ENCODE measurements at places on chromosomes 12 and 14. TPM values are rescaled to one million over a fixed set of nuclear protein-coding genes. Genes with fewer than 3 reads are reported as not detected.

DNA sequence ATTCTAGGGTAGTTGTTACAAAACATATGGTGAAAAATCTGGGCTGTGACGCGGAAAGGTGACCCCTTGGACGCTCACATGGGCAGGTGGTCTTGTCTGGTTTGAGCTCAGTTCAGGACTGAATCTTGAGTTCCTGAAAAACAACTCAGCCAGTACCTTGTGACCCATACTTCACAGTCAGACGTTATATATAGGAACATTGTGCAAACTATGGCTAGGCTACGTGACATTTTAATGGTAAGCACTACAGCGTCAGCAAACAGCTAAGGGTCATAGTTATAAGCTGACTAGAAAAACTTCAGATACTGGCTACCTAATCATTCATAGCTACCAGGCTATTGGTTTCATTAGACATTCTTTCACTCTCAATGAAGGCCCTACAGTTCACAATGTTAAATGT, 14.8 kb upstream of the EDDM3A start:
- DNase-seq: no peak

DNA sequence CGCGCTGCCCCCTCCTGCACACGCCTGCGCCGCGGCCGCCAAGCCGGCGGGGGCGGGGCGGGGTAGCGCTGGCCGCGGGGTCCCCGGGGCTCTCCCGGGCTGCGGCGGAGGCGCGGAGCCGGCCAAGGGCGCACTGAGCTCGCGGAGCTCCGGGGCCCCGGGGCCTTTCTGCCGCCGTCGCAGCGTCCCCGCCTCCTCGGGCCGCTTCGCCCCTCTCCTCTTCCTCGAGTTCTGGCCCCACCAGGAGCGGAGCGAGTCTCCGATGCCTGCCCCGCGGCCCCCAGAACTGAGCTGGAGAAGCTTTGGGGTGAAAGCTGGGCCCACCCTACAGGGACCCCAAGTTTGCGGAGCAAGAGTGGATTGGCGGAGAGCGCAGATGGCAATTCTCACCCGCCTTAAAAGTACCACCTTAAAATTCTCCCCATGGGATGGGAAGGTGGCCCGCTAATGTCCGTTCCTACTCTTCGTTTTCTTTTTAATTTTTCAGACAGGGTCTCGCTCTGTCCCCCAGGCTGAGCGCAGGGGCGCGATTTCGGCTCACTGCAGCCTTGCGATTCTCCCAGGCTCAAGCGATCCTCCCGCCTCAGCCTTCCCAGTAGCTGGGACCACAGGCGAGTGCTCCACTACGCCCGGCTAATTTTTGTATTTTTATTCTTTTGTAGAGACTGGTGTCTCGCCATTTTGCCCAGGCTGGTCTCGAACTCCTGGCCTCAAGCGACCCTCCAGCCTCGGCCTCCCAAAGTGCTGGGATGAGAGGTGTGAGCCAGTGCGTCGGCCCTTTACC, 129.6 kb downstream of the NDUFA12 start:
- no peak for DNase-seq

FLRT2 gene
- 0.03 TPM for total RNA-seq

- no peak for DNase-seq
These were observed 24.4 kb upstream of the CDK17 start for GRCh38 chr12:96424601-96425000.

GRCh38 chr14:84492685-84493084, 1037.3 kb upstream of the FLRT2 start:
- no peak for DNase-seq

DNM1L gene
- total RNA-seq: 75.5 TPM

- no peak for DNase-seq
These were observed 32.0 kb downstream of the LRIG3 start for GRCh38 chr12:58888131-58888783.

GRCh38 chr12:128474916-128475315, 207.9 kb downstream of the TMEM132C start:
- no peak for DNase-seq

- DNase-seq: no peak
These were observed 618 bp upstream of the PGAM5 start for GRCh38 chr12:132710043-132710404.

- DNase-seq: peak; percentile 57
These were observed 380.2 kb downstream of the NAV3 start for GRCh38 chr12:78210894-78211302.

GRCh38 chr12:22014783-22015144, 31.3 kb upstream of the CMAS start:
- DNase-seq: no peak

RAD9B gene
- total RNA-seq: 0.40 TPM

SNX6 gene
- 192 TPM for total RNA-seq

MYH7 gene
- not detected for total RNA-seq

FSCB gene
- not detected for total RNA-seq

GRCh38 chr14:102317564-102318248, 1.8 kb upstream of the ZNF839 start:
- DNase-seq: no peak

DNA sequence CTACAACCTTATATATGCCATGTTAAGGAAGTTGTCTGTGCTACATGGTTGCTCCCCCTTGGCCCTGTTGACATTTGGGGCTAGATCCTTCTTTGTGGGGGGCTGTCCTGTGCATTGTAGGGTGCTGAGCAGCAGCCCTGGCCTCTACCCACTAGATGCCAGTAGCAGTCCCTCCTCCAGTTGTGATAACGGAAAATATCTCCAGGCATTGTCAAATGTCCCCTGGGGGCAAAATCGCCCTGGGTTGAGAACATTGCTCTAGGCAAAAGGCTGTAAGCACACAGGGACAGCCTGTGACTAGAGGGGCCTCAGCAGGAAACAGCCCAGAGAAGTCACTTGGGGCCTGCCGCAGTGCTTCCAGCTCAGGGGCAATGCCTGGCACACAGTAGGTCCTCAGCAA, 1100.3 kb downstream of the BCL11B start:
- DNase-seq: no peak

DNA sequence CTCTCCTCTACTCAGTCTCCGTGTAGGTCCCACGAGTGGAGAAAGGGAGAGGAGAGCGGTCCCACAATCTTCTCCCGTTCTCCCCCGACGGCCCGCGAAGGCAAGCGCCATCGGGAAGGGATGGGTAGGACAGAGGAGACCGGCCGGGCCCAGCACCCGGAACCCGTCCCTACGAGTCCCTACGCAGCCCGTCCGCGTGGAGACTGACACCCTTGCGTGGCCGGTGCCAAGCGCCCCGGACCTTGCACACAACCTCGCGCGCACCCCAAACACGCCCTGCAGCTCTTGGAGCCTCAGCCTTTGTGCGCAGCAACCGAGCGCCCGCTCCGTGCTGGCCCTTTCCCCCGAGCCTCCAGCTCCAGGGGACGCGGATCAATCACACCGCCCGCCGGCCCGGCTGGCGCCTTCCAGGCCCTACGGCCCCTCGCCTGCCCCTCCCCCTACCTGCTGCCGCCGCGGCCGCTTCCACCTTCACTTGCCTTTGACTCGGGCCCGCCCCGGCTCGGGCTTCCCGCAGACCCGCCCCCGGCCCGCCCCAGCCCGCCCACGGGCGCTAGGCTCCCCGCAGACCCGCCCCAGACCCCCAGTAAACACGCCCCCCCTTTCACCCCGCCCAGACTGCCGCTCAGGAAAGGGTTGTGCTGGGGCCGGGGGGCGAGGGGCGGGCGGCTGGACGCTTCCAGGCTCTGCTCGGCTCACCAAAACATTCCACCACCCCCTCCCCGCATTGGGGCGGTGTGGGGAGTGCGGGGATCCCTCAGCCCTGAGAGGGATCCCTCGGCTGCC, at the start of gene NDRG2:
Gene NDRG2, minus strand, starts transcription at position 477 of the 786 bp plus-strand sequence. CDS start 1,746 bp downstream, outside the sequence.
- DNase-seq: peak; percentile 70

- no peak for DNase-seq
These were observed 154.9 kb upstream of the PZP start for GRCh38 chr12:9363145-9363544.

CLEC4E gene
- not detected for total RNA-seq

- DNase-seq: peak; percentile 17
These were observed 584 bp downstream of the ACVR1B start for GRCh38 chr12:51951843-51952722.

- peak; percentile 51 for DNase-seq
These were observed 17.5 kb downstream of the CBX5 start for GRCh38 chr12:54262403-54262925.

DNA sequence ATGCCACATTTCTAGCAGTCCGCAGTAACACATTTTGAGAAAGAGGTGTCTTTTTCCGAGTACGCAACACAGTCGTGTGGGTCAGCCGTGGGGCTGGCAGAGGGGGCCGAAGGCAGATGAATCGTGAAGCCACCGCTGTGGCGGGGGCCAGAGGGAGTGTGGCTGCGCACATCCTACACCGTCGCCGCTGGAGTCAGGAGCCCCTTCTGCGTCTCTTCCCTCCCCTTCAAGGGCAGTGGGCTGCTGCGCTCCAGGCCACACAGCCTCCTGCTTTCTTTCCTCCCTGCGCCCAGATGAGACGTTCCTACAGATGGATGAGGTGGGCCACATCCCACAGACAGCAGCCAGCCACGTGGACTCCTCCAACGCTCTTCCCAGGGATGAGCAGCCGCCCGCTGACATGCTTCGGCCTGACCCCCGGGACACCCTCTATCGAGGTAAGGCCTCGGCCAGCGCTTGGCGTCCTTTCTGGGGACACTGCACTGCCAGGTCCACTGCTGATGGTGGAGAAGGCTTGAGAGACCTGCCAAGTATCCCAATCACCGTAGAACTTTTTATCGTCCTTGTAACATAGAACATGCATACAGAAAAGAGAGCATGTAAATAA, 89.8 kb downstream of the B4GALNT3 start:
- DNase-seq: no peak

DNA sequence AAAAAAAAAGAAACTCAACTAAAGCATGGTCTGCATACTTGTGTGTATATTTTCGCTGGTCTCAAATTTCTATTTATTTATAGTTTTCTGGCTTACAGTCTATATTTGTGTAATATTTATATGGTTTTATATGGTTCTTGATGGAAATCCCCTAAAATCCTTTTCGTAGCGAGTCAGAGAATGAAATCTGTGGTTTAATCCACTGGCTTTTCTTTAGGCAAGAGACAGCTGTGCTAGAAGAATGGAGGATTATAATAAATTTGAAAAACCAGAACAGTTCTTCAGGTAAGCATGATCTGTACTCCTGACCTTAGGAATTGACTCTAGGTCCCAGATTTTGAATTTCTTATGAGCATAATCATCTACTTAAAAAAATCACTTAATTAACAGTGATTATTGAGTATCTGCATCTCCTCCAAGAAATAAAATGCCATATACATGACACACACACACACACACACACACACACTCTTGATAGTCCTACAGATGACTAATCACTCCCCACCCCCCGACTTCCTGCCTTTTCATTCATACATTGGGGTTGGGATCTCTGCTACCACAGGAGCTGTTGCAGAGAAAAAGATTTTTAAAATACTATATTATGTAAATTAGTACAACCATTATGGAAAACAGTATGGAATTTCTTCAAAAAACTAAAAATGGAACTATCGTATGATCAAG, 113.4 kb downstream of the CRADD start:
- DNase-seq: peak; percentile 84

- peak; percentile 52 for DNase-seq
These were observed 150.1 kb downstream of the SLC38A4 start for GRCh38 chr12:46675736-46676135.

DNA sequence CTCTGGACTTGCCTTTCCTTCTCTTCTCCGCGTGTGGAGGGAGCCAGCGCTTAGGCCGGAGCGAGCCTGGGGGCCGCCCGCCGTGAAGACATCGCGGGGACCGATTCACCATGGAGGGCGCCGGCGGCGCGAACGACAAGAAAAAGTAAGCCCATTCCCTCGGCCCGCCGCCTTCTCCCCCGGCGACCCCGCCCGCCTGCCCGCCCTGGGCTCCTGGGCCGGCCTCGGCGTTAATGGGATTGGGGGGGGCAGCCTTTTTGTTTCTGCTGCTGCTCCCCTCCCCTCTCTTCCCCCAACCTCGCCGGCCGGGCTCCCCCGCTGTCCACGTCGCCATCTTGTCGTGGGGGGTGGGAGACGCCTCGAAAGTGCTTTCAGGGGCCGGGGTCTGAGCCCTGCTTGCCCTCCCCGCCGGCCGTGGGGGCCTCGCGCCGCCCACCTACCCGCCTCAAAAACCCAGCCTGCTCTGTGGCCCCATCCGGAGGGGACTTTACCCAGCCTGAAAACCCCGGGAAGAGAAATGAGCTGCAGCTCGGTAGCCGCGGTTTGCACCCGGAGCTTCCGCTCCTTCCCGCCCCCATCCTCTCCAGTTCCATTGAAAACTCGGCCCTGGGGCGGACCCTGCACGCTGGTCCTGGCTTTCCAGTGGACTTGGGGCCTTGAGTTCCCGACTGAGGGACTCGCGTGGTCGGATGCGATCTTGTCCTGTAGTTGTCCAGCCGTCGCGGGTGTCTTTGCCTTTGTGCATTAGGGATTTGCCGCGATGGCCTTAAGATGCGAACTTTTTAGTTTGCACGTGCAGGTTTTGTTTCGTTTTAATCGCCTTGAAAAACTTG, 598 bp downstream of the HIF1A start:
- peak; percentile 73 for DNase-seq

- DNase-seq: no peak
These were observed 19.8 kb downstream of the HVCN1 start for GRCh38 chr12:110669193-110669502.

DNA sequence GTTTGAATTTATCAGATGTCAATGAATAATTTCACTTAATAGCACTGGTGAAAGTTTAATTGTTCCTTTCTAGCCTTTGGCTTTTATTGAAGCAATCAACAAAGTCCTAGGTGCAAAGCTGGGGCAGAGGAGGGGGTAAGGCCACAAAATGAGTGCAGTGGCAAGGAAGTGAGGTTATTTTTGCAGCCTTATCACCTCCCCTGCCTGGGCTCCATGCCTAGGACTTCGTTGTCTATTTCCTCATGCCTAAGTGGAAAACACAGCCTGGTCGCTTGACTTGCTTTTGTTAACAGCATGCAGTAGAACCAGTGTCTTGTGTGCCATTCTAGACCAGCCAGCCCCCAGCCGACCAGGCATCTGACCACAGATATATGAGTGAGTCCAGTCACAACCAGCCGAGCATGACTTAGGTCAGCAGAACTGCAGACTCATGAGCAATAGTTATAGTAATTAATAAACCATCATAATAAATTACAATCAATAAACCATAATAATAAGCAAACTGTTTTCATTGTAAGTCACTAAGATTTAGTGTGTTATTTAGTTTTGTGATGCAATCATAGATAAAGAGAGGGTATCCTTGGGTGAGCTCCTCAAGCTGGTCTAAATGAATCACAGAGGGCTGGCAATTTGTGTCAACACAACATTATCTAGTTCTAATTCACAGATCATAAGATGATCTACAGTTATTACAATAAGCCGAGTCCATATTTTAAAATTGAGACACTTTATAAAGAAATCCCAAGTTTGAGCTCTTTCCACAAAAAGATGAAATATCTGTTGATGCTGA, 156.8 kb downstream of the GLT1D1 start:
- DNase-seq: no peak

- no peak for DNase-seq
These were observed 128.5 kb upstream of the DCN start for GRCh38 chr12:91311081-91311480.

- DNase-seq: no peak
These were observed 93.7 kb upstream of the USP15 start for GRCh38 chr12:62166525-62166924.

GPRC5D gene
- total RNA-seq: not detected

SLC35E3 gene
- total RNA-seq: 3.1 TPM

GRCh38 chr12:109563291-109564284, 9.7 kb downstream of the MMAB start:
- DNase-seq: no peak

PLEKHG3 gene
- 30.9 TPM for total RNA-seq

Measured in Daoy (cell line).